Activated CD4-positive, alpha-beta T cell treated with anti-CD3 and anti-CD28 coated beads for 48 hours (primary cell): ENCODE measurements at places on chromosomes 1 and 21.

DNA sequence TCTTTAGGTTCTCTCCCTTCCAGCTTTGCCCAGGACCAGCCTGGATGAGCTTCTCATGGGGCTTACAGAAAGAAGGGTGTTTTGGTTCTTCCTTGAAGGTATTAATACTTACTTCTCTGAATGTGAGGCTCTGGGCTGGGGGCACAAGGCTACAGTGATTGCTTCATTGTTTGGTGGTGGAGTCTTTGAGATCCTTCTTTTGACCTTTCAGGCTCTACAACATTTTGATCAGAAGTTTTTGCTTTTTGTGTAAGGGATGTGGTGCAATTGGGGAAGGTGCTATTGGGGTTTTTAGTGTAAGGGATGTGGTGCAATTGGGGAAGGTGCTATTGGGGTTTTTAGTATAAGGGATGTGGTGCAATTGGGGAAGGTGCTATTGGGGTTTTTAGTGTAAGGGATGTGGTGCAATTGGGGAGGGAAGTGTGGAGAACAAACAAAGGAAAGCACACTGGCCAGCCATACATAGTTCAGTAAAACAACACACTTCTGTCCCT is 103.6 kb upstream of the IVNS1ABP start:
- no peak for DNase-seq

DNA sequence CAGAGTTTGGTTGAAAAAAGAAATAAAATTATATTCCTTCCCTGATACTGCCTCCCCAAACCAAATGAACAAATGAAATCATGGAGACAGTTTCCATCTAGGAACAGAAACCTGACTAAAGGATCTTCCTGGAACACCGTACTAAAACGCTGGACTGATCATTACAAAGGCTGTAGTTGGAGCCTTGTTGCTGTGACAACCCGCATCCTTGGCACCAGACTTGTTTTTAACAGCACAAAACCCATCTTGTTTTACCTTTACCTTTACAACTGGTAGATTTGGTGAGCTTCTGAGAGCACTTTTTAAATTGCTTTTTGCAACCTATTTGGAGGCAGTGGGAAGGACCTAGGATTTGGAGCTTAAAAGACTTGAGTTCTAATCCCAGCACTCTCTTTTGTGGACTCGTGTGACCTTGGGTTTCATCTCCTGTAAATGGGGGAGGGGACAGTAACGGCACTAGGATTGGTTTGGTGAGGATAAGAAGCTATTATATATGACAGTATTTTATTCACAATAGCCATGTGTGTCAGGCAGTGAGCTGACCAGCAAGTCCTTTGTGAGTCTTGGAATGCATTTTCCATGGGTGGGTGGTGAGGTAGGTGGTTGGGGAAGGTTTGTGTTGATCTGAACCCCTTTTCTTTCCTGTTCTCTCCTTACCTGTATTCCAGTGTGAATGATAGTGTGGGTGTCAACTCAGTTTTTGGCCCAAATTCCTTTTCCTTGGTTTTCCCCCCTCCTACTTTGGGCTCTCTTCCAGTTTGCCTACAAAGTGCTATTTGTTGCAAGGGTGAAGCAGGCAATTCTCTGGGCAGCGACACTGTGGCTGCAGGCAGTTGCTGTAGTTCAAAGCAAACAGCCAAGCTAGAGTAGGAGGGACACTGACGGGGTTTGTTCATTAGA is 12.6 kb downstream of the LRRC8D start:
- DNase-seq = no peak

- no peak for DNase-seq
Observed at GRCh38 chr1:39656391-39656790, 15.5 kb downstream of the NT5C1A start.

- DNase-seq = no peak
Observed at GRCh38 chr1:19610282-19610981, 33.7 kb upstream of the NBL1 start.

DNA sequence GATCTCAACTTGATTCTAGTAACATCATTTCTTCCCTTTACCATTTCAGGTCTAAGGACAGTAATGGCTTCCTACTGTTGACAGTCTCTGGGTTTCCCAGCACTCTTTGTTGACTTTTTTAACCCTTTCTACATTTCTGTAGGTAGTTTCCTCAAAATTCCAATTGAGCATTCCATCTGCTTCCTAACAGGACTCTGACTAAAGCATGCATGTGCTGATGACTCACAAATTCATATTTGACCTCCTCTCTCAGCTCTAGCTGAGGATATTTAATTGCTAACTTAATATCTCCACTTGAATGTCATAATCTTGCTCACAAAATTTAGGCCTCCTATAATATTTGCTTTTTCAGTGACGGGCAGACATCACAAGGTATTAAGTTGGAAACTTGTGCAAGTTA is 93.3 kb upstream of the ZNHIT6 start:
- no peak for DNase-seq

DNA sequence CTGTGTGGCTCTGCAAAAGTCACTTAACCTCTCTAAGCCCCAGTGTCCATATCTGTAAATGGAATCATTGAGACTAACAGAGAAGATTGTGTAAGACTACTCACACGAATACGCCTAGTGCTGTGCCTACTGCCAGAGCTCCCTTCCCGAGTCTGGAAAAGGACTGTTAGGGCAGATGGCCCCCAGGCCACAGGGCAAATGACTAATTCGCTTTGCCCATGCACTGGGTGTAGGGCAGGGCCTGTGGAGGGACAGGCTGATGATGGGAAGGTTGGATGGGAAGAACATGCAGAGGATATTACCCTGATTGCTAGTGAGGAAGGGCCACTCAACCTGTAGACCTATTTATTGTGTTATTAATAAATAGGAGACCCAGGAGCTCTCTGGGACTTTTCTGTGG is 4.2 kb upstream of the GPR61 start:
- DNase-seq = no peak

- DNase-seq = no peak
Observed at GRCh38 chr1:197750366-197750765, 24.9 kb downstream of the DENND1B start.

DNA sequence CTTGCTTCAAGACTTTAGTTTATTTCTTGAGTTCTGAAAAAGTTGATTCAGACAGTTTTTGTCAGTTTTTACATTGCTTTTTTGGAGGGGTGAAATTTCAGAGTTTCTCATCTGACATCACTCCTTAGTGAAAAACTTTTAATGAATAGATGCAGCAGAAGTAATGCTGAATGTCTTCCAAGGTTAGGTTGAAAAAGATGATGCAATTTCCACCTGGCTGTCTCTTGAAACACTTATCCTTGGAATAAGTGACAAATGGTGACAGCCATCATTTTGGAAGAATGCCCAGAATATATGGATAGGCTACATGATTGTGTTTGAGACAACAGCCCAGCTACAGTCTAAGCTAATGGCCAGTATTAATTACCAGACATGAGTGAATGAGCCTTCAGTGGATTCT is 140.8 kb downstream of the ZNF644 start:
- DNase-seq = no peak

- DNase-seq = no peak
Observed at GRCh38 chr1:232183266-232183800, 446.6 kb downstream of the SIPA1L2 start.

DNA sequence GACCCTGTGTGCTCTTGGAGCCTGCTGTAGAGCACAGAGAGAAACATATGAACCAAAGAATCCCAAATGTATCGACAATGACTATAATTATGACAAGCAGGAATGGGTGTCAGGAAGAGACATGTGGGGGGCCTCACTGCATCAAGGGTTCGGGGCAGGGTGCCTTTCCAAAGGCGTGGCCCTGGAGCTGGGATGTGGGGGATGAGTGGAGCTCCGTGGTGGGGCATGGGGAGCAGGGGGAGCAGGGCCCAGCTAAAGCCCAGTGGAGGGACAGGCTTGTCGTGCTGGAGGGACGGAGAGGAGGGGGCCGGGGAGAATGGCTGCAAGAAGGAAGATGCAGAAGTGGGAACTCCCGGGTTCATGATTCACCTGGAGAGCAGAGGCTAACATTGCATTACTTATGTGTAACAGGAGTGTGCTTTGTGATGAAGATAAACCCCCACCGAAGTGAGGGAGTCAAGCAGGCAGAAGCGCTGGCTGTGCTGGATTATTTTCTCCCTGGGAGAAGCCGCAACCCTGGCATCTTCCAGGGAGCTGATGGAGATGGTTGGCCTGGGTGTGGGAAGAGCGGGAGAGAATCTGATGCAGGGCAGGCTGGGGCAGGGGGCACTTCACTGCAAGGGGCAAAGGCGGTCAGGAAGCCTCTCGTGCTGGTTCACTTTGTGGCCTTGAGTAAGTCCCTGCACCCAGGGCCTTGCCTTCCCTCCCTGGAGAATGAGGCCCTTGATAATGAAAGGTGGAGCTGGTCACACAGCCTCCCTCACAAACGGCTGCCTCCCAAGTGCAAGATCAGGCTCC is 124.6 kb upstream of the RUNX3 start:
- no peak for DNase-seq
